ENCODE measurements at places on chromosomes 11 and 22.

DNA sequence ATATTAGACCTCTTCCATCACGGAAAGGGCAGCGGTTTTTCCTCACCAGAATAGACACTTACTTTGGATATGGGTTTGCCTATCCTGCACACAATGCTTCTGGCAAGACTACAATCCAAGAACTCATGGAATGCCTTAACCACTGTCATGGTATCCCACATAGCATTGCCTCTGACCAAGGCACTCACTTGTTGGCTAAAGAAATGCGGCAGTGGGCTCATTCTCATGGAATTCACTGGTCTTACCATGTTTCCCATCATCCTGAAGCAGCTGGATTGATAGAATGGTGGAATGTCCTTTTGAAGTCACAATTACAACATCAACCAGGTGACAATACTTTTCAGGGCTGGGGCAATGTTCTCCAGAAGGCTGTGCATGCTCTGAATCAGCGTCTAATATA, 20.8 kb downstream of the MS4A4E start:
- no peak for DNase-seq

- DNase-seq, result no peak
Observed at GRCh38 chr22:38030311-38031133, 26.7 kb upstream of the PICK1 start.

- DNase-seq, result no peak
Observed at GRCh38 chr22:23571486-23571885, 8.6 kb downstream of the IGLL1 start.

DNA sequence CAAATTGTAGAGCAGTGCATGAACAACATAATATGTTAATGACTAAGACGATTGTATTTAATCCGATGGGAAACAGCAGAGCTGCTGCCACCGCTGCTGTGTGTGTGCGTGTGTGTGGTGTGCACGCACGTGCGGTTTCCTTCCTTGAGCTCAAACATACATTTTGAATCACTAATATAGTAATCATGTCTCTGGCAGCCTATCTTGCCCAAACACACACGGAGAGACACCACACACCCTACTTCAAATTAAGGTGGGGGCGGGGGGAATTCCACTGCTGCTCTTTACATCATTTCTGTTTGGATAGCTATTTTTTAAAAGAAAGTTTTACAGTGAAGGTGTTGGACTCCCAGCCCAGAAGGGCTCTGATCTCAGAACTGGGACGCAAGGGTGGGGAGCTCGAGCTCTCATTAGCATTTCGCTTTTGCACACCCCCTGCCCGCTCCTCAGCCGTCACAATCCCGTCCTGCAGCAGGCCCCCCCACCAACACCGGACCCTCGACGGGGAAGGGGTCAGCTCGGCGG, 651 bp upstream of the FAM83F start:
- peak; percentile 20 for DNase-seq

GRCh38 chr11:29317694-29318093, 699.1 kb downstream of the KCNA4 start:
- no peak for DNase-seq

- DNase-seq, result no peak
Observed at GRCh38 chr11:3131330-3131941, 33.7 kb downstream of the OSBPL5 start.

DNA sequence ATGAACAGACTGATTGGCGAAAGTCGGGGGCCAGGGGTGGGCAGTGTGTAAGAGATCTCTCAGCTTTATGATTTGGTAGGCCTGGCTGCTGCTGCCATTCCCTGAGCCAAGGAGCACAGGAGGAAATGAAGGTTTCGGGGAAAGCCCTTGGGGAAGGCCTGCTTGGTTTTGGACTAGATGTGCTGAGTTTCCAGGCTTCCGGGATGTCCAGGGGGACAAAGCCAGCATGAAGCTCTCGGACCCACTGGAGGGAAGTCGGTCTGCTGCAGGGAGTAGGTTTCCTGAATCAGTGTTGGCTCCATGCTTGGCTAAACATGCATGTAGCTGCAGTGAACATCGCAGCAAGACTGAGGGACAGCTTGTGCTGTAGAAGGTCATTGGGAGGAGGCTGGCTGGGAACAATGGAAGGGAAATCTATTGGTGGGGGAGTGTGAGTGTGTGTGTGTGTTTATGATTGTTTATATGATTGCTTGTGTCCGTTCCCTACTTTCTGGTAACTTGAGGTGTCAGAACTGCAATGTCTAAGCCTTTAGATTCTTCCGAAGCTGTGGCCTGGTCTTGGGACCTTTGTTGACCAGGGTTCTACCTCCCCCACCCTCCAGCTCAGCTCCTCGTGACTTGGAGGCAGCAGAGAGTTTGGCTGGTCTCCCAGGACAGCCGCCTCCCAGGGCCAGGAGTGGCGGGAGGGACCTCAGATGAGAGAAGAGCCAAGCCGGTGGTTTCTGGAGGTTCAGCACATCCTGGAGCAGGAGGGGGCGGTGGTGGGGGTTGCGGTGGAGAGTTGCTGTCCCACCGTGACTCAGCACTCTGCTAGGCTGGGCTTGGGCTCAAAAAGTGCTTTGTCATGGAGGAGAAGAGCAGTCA, 4.0 kb upstream of the FTH1 start:
- peak; percentile 98 for DNase-seq

GRCh38 chr11:69654001-69654659, 13.2 kb downstream of the CCND1 start:
- DNase-seq, result no peak

- no peak for DNase-seq
Observed at GRCh38 chr11:117929142-117929915, at the start of gene TMPRSS13. TMPRSS13 (minus strand) TSS chr11:117929402; CDS start chr11:117929307, 95 bp downstream.

DNA sequence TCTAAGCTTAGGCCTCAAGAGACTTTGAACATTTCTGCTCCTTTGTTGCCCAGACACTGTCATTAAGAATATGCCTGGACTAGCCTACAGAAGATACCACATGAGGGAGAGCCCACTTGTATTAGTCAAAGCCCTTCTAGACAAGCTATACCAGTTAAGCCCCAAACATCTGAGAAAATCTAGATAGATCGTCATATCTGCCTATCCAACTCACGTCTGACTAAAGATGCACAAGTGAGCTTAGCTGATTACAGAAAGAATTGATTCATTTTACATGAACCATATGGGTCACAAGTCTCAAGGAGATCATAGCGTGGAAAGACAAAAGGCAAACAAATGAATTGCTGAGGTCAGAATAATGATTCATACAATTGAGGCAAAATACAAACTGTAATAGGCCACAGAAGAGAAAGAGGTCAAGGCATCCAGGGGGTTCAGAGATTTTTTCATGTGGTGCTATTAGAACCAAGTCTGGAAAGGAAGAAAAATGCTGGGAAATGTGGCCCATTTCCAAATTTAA, 1155.5 kb upstream of the TENM4 start:
- DNase-seq, result no peak

- no peak for DNase-seq
Observed at GRCh38 chr11:19848219-19848618, 135.6 kb downstream of the NAV2 start.

DNA sequence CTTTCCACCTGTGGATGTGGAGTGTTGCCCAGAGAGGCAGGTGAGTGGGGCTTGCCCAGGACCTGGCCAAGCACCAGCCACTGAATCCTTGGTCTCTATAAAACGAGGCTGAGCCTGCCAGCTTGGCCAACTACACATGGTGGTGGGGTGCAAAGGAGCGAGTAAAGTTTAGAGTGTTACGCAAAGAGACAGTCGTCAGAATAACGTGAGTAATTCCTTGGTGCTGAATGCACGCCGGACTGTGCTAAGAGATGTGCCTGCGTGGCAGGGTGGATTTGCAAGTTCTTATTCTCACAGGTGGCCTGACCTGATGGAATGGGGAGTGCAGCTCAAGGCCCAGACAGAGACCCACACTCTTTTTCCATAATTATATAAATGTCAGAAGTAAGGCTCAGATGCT, 88.6 kb upstream of the B3GAT1 start:
- no peak for DNase-seq

DNA sequence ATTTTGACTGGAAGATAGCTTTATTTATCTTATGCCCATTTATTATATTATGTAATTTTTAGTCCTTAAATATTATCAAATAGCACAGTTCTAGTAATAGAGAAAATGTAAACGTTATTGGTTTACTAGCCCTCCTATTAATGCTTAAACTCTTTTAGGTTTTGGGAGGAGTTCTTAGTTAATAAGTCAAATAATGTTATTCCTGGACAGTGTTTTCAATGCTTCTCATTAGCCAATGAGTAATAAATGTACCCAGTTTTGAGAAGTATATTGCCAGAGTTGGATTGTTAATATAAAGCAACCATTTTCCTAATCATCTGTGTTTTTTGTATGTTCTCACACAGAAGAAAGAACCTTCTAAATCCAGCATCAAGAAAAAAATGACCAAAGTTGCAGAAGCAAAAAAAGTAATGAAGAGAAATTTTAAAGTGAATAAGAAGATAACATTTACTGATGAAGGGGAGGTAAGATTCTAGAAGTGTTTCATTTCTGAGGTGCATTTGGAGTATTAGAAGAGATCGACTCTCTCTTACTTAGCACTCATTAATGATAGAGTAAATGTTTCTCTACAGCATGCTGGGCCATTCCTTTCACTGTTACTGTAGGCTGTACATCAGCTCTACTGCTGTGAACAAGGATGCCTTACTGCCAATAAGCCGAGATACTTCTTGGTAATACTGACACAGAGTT, 173.4 kb downstream of the DDX10 start:
- DNase-seq, result no peak

GRCh38 chr22:20798218-20798617, 24.3 kb downstream of the SERPIND1 start:
- DNase-seq, result no peak

- no peak for DNase-seq
Observed at GRCh38 chr11:72015511-72016061, 16.9 kb downstream of the IL18BP start.

- DNase-seq, result peak; percentile 82
Observed at GRCh38 chr11:128595221-128595620, 7.9 kb upstream of the ETS1 start.

DNA sequence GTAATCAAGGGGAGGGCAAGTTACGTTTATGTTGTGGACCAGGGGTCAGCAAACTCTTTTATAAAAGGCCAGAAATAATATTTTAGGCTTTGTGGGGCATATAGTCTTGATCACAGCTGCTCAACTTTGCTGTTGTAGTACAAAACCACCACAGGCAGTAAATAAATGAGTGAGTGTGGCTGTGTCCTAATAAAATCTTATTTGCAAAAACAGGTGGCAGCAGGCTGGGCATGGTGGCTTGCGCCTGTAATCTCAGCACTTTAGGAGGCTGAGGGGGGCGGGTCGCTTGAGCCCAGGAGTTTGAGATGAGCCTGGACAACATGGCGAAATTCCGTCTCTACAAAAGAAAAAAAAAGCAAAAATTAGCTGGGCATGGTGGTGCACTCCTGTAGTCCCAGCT, 57.9 kb upstream of the NUP160 start:
- no peak for DNase-seq

GRCh38 chr11:115390441-115390840, 113.8 kb downstream of the CADM1 start:
- no peak for DNase-seq

DNA sequence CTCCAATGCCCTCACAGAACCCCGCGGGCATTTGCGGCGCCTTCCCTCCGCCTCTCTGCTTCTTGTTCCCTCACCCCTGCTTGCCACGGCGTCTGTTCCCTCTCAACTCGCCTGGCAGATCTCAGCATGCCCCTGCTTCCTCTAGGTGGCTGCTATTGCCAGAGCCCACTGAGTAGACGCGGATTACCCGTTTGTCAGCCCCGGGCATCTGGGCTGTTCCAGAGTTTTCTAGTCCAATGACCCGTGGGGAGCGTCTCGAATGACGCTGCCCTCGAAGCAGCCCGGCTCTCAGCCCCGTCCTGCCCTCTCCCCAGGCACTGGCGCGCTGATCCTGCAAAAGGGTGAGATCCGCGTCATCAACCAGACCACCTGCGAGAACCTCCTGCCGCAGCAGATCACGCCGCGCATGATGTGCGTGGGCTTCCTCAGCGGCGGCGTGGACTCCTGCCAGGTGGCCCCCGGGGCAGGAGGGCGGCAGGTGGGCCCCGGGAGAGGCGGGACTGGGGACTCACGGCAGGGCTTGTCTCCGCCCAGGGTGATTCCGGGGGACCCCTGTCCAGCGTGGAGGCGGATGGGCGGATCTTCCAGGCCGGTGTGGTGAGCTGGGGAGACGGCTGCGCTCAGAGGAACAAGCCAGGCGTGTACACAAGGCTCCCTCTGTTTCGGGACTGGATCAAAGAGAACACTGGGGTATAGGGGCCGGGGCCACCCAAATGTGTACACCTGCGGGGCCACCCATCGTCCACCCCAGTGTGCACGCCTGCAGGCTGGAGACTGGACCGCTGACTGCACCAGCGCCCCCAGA, 49.7 kb downstream of the ST14 start:
- DNase-seq, result no peak

DNA sequence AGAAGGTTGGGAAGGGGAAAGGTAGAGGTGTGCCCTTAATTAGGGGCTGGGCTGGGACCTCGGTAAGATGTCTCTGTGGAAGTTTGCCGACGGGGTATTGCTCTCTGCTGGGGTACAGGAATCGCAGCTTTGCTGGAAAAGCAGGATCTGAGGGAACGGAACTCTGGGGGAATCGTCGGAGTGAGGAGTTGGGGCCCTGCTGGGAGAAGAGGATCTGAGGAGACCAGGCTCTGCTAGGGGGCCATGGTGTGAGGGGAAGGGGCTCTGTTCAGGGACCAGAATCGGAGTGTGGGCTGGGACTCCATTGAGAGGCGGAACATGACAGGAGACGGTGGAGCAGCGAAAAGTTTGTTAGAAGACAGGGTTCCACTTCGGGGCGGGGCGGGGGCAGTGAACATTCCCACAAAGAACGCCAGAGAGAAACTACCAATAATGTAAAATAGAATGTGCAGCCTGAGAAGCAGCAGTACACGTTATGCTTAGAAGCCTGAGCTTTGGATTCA, 456 bp downstream of the AAMDC start:
- DNase-seq, result no peak

- no peak for DNase-seq
Observed at GRCh38 chr22:35872451-35872850, 154.8 kb downstream of the APOL5 start.

GRCh38 chr22:45752036-45752435, 80.4 kb downstream of the ATXN10 start:
- no peak for DNase-seq

GRCh38 chr22:50170453-50171318, at the start of gene PANX2:
PANX2 (plus strand) TSS chr22:50170731; CDS start chr22:50170731, 0 bp downstream.
- no peak for DNase-seq

DNA sequence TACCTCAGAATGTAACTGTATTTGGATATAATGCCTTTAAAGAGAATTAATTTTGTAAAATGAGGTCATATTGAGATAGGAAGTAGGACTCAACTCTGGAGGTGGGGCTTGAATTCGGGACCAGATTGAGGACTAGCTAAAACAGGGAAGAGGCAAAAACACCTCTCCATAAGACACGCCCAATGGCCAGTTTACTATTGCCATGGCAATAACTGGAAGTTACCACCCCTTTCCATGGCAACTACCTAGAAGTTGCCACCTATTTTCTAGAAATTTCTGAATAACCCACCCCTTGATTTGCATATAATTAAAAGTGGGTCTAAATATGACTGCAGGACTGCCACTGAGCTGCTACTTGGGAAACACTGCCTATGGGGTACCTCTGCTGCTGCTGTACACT, 206.4 kb downstream of the TTC28 start:
- no peak for DNase-seq

GRCh38 chr11:96155627-96156378, 187.2 kb downstream of the MAML2 start:
- peak; percentile 92 for DNase-seq

All from fibroblast of skin of left quadriceps (primary cell).